ENCODE measurements at places on chromosomes 11 and 22.

- peak; percentile 29 for DNase-seq
Observed at GRCh38 chr22:24521791-24522245, 26.7 kb downstream of the UPB1 start.

DNA sequence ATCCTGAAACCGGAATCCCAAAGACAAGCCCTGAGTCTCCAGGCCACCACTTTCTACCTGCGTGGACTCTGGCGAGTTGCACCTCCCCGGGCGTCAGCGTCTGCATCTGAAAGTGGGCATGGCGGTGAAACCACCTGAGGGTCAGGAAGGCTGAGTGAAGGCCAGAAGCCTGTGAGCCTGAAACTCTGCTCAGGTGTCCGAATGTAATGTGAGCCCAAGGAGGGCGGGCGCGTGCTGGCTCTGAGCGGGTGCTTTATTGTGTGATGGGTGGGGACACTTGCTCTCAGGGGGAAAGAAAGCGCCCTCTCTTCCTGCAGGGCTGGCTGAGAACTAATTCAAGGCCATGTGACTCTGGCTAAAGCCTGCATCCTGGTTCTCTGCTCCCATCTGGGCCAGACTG lies 135.6 kb downstream of the ST3GAL4 start:
- no peak for DNase-seq

DNA sequence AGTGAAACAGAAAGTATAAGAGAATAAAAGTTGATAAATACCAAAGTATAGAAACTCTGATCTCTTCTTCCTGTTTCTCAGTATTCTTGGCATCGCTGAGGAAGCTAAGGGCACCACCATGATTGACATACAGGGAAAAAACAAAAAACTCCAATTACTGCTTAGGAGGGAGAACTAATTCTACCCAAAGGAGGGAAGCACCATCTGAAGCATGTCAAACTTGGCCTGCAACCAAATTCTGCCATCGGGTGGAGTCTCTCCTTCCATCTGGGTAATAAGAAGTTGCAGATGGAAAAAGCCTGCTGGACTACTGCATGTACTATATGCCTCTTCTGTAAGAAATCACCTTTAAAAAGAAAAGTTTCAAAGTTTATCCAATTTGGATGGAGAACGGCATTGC lies 30.5 kb upstream of the PPP2R1B start:
- DNase-seq, result no peak

- DNase-seq, result no peak
Observed at GRCh38 chr11:67253872-67254624, 12.2 kb upstream of the GRK2 start.

DNA sequence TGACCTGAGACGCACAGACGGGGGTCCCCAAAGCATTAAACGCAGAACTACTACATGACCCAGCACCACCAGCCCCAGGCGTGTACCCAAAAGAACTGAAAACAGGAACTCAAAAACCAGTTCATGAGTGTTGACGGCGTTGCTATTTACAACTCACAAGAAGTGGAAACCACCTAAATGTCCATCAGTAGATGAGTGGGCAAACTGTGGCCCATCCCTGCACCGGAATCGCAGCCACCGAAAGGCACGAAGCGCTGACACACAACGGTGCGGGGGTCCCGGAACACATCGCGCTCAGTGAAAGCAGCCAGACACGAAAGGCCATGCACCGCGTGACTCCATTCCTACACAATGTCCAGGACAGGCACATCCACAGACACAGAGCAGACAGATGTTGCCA lies 79.2 kb downstream of the TRMU start:
- no peak for DNase-seq

DNA sequence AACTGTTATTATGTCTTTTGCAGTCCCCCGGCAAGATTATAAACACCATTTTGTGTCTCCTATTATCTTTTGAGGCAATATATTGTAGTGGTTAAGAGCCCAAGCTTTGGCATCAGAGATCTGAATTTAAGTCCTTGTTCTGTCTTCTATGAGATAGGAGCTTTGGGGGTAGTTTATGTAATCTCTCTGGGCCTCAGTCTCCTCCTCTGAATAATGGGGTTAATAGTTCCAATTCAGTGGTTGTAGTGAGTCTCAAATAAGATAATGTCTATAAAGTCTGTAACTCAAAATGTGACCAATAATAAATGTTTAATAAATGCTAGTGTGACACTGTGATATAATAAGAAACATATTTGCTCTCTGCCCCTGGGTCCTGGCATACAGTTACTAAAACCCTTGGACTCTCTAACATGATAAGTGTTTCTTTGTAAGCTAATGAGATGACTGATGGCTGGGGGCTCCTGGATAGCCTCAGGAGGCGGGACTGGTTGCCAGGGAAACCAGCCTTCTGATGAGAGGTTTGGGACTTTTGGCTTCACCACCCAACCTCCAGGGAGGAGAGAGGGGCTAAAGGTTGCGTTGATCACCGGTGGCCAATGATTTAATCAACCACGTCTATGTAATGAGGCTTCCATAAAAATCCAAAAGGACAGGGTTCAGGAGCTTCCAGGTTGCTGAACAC lies 183.4 kb upstream of the MTMR2 start:
- no peak for DNase-seq

DNA sequence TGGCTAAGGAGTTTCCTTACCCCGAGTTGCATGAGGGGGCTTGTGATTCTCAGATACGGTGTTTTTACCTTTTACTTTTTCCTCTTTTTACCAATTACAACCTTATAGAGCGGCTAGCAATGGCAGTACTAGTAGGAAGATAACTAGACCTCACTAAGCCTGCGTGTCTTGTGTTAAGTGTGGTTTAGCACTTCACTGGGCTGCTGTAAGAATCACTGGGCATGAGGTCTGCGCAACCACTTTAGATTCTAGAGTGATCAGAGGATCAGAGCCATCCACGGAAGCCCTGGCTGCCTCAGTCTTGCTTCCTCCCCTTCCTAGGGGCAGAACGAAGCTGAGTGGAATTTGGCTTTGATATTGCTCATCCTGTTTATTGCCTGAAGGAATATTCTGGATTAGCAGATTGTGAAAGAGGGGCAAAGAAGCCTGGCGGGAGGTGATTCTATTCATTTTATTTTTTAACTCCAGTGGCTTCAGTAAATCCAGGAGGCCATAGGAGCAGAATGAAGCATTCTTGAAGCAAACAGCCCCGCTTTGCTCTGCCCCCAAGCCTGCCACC lies 88.5 kb downstream of the GRAMD1B start:
- no peak for DNase-seq

GRCh38 chr11:5102246-5102645 lies 32.9 kb downstream of the OR52E1 start:
- no peak for DNase-seq

- no peak for DNase-seq
Observed at GRCh38 chr22:45683248-45683647, 11.6 kb downstream of the ATXN10 start.

GRCh38 chr22:44924710-44925109 lies 85.1 kb downstream of the PHF21B start:
- DNase-seq, result no peak

DNA sequence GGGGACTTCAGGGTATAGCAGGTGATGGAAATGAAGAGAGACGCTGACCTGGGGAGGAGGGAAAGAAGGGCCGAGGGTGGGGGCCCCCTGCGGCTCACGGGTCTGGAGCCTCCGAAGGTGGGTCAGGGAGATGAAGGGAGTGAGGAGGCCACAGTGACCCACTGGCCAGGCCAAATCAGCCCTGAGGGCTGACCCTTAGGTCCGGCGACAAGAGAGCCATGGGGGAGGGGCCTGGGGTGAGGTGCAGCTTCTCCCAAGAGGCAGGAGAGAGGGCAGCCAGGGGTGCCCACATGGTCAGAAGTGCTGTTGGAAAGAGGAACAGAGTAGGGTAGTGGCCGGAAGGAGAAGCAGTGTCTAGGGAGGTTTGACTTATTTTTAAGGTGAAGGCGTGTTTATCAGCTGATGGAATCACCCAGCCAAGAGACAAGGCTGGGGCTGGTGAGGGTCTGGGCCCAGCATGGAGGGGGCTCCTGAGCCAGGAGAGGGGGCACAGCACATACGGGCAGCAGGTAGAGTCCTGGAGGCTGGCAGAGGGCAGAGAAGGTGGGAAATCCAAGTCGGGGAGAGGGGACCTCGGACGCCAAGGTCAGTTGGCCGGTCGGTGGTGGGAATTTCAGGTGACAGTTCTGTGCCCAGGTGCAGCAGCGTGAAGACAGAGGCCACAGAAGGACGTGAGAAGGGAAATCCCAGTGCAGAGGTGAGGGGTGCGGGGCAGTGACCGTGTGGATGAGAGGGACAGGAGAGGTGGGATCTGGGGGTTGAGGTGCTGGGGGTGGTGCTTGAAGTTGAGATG lies 49.0 kb downstream of the LINC01488 start:
- DNase-seq, result no peak

- DNase-seq, result no peak
Observed at GRCh38 chr11:78336877-78337553, 80.6 kb downstream of the GAB2 start.

- no peak for DNase-seq
Observed at GRCh38 chr11:121557348-121557747, 104.6 kb upstream of the SORL1-AS1 start.

DNA sequence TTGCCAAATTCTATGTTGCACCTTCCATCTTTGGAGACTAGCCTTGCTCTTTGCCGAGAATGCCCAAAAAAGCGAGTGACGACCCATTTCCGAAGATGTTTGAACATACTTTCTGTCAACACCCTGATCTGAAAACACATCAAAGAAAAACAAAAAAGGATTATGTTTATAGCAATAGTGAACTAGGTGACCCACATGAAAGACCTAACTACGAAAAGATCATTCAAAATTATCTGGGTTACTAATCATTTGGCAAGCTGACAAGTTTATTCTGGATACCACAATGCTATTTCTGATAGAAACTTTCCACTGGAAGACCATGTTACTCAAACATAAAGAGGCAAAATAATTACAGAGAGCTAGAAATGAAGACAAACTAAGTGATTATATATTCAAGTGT lies 27.0 kb downstream of the KCNJ1 start:
- no peak for DNase-seq

- DNase-seq, result no peak
Observed at GRCh38 chr11:120331301-120331996, 4.8 kb upstream of the ARHGEF12 start.

DNA sequence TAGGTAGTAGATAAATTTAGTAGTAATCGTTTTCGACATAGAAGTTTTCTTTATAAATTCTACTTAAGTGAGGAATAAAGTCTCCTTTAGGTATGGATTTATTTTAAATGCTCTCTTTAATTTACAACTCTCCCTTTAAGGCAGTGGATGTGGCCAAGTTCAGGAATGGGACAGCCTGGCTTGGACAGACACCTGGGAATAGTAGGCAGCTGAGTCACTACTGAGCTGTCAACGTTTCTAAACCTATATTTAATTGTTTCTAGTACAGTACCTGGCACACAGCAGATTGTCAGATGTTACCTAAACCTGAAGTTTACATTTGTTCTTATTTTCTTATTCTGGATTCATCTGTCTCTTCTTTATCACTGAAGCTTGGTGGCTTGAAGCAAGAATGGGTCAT lies 85.1 kb downstream of the DEPDC5 start:
- DNase-seq, result no peak

DNA sequence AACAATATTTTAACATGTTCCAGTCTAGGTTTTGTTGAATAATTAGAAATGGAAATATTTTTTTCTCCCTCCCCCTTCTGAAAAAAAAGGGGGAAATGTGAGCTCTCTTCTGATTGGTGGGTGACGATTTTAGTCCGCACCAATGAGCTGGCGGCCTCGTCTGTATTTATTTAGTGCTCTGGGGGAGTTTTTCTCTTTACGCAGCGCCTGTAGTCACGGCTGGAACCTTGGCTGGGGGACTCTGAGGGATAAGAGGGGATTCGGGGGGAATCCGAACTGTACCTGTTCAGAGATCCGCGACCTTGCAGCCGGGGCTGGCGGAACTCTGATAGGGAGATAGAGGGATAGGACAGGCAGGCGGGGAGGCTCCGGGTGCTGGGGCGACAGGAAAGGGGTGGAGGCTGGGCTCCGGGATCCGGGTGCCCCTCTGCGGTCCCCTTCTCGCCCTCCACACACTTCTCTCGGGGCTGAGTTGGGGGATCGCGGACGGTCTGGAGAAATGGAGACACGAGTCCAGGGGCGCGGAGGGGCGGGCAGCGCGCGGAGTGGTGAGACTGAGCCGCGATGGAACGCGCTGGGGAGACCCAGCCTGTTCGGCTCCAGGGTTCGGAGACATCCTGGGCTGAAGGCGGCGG lies 99.7 kb upstream of the HSD17B12 start:
- no peak for DNase-seq

DNA sequence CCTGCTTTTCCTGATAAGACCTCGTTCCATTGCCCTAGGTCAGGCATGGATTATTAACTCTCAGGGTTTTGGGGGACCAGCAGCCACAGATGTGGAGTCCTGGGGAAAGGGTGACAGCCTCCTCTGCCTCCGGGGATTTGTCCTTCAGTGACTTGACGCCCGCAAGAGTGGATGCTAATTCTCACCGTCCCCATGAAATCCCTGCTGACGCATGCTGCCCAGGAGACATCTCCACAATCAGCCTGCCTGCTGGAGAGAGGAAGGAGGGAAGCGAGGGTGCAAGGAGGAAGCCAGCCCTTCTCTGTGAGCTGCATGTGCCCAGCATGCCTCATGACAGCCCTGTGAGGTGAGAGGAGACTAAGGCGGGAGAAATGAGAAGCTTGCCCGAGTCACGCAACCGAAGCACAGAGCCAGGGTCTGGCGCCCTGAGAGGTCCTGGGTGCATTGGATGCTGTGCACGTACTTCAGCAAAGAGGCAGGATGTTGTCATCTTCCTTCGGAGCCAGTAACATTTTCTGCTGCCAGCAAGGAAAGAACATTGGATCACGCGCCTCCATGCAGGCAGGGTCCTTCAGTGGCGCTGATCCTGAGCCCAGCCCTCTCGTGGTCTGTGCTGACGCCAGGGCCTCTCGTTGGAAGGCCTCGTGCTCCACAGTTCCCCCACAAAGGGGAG lies 27.3 kb upstream of the KRTAP5-6 start:
- no peak for DNase-seq

DNA sequence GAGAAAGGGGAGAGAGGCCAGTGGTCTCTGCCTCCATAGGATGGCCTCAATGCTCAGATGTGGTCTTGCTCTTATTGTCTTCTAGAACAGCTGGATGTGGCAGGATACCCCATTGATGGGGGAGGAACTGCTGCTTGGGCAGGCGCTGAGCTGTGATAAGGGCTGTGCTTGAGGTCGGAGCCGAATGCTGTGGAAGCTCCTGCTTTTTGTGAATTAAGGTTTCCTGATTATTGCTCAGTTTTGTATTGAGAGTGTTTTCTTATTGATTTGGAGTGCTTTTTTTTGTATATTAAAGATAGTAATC lies 57.2 kb downstream of the CABIN1 start:
- DNase-seq, result no peak

DNA sequence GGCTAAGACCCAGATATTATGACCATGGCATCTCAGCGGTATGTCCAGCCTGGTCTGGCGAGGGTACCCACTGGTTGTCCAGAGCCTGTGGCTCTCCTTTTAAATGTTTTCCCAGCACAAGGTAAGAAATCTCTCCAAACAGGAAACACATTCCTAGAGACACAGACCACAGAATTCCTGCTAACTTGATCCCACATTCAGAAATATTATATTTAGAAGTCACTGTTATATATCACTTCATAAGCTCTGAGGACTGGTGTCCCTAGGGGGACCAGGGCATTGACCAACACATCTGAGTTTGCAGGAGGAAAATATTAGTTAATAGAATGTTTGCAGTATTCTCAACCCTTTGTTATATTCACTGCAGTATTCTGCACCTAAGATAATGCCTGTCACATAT lies 23.1 kb downstream of the TMPRSS13 start:
- DNase-seq, result no peak
